ENCODE measurements at places on chromosomes 3 and 15. TPM values are rescaled to one million over a fixed set of nuclear protein-coding genes. Genes with fewer than 3 reads are reported as not detected.

TNFAIP8L3 gene
- polyA plus RNA-seq: not detected

SNTN gene
- 3.5 TPM for polyA plus RNA-seq

PCSK6 gene
- polyA plus RNA-seq: 13.5 TPM

IL17RD gene
- 0.56 TPM for polyA plus RNA-seq

GOLGA8J gene
- not detected for polyA plus RNA-seq
